ENCODE measurements at places on chromosomes 13 and 19.

DNA sequence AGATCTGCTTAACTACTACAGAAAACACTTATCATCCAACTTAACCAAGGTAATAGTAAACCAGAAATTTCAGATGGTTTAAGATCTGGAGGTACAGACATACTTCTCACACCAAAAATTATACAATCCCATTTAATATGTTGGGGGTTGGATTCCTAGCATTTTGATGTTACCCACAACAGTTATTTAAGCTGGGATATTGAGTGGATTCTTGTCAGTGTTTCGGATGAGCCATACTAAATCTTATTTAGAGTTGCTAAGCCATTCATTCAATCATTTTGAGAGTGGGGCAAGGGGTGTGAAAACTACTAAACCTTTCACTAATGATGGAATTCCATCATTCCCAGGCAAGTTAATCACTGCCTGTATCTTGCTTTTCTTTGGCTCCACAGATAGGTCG lies 40.6 kb downstream of the KATNAL1 start:
- DNase-seq = no peak

DNA sequence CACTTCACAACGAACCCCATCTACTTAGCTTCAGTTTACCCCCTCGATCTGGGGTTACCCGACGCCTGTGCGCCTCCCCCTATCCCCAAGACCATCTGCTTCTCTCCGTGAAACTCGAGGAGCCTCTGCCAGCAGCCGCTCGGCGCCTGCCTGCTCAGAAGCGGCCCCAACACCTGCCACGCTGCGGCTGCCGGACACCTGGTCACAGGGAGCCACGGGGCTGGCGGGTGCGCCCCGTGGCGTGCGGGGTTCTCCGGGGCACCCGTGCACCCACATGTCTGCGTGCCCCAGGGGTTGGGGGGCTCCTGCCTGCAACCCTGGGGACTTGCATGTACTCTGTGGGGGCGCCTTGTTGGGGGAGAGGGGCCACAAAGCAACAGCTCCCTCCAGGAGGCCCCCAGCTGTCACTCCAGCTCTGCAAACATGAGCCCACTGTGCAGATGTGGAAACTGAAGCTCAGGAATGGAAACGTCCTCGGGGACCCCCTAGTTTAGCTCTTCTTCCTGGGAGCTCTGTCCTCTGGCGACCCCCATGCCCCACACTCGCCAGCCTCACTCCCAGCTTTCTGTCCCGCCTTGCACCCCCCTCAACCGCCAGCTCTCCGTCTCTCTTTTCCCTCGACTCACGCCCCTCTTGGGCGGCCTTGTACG lies 7.0 kb upstream of the SEMA6B start:
- no peak for DNase-seq

GRCh38 chr13:86810361-86810760 lies 860.8 kb upstream of the SLITRK5 start:
- no peak for DNase-seq

DNA sequence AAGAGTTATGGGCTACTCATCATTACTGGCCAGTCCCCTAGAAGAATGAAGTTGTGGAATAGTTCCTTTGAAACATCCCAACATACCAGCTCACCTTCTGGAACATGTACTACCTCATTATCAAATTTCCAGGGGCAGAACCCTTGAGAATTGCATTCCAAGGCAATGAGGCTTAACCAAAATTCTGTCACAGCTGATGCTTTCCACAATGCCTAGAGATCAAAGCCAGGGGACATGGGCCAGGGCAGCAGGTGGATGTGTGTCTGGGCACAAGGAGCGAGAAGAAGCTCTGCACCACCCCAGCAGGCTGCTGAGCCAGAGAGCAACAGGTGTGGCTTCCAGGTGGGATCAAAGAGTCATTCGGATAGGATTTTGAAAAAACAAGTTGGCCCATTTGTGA lies 362.1 kb downstream of the EFNB2 start:
- no peak for DNase-seq

DNA sequence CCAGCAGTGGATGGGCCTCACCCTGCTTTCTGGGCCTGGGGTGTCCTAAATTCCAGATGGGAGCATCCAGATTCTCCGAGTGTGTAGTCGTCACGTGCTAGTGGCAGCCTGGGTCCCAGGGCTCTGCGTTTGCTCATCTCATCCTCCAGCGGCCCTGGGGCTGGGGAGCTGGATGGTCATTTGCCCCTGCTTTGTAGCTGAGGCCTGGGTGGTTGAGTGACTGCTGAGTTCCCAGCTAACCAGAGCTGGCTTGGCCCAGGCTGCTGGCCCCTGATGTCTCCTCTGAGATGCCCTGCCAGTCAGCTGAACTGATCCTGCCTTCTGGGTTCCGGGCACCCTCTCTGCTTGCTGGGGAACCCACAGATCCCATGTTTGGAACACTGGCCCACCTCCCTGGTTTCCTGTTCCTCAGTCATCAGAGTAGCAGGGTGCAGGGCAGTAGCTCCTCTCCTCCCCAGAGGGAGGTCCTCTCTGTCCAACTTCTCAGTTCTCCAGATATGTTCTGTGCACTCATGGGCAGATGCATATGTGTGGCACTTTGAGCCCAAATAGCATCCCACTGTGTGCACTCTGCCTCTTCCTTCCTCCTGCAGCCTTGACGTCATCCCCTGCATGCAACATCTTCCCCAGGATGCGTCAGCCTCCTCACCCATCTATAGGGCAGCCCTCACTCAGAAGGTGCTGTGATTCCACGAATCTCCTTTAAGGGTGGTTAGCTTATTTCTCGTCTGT lies 22.4 kb upstream of the CRTC1 start:
- no peak for DNase-seq

DNA sequence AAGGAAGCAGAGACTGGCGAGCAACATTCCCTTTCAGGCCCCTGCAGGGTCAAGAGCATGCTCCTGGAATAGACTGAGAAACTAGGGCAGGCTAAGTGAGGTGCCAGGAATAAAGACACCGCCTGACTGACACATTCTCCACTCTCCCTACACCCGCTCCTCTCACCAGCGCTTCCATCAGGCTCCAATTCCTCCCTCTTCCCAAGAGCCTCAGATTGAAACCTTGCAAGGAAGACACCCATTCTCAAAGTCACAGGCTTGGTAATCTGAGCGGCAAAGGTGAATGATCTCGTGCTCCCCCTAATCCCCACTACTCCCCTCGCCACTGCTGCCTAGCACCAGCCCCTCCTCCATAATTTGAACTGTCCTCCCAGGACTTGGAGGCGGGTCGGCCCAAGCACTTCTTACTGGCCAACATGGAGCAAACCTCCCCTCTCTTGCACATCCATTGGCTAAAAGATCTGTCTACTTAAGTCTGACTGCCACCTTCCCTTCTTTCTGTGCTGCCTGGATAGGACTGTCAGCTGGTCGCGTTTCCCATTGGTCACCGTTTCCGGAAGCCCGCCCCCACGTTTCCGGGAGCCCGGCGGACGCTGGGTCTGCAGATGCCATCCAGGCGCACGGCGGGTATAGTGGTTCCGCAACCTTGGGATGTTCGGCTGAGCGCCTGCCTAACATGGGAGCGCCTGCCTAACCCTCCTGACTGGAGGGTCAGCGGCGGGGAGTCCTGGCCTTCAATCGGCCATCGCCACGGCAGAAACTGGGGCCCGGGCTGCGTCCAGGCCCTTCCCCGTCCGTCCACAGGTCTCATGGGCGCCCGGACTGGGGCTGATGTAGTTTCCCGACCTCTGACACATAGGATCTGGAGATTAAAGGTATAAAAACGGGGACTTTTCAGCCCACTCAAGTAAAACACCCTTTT lies 33.6 kb downstream of the ZNF383 start:
- peak; percentile 72 for DNase-seq

DNA sequence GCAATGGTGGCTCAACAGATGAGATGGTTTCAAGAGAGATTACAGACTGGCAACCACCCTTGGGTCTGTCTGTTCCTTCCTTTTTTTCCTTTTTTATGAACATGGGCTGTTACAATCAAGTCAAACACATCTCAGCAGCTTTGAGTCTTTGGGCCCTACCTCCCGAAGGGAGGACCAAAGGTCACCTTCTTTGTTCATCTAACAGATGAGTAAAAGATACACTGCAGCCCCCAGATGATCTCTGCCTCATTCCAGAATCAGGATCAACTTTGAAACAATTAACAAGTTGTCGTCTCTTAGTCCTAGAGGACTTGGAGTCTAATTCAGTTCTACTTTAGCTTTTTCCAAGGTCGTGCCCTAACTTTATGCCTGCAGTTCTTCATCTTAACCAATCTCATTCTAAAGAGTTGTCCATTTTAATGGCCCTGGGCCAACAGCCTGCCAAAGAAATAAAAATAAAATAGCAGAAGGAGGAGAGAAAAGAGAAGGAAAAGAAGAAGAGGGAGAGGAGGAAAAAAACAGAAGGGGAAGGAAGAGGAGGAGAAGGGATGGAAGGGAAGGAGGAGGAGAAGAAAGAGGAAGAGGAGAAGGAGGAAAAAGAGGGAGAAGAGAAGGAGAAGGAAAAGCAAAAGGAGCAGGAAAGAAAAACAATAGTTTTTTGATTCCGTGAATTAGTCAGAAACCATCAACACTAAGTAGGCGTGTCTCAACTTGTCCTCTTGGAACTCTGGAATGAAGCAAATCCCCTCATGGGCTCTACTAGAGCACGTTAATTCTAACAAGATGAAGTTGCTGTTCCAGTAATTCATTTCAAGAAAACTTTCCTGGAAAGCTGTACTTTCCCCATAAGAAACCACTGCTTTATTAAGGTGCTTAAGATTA lies 281.2 kb downstream of the FOXO1 start:
- DNase-seq = no peak

DNA sequence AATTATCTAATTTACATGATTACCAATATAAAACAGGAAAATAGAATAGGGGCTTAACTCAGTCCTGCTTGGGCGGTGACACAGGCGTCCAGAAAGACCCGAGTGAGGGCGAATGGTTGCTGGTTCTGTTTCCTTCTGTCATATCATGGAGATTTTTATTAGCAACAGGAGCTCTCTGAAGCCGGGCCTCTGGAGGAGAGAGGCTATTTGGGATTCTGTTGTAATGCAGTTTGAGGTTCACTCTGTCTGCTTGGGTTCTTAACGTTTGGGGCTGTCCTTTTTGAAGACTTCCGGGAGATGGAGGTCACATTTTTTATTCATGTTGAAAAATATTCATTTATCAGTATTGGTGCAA lies 115.7 kb upstream of the ZNF536 start:
- DNase-seq = no peak
